ENCODE measurements at places on chromosomes 7 and 10.

- no peak for DNase-seq
Observed at GRCh38 chr10:8416760-8417159, 362.3 kb downstream of the GATA3 start.

DNA sequence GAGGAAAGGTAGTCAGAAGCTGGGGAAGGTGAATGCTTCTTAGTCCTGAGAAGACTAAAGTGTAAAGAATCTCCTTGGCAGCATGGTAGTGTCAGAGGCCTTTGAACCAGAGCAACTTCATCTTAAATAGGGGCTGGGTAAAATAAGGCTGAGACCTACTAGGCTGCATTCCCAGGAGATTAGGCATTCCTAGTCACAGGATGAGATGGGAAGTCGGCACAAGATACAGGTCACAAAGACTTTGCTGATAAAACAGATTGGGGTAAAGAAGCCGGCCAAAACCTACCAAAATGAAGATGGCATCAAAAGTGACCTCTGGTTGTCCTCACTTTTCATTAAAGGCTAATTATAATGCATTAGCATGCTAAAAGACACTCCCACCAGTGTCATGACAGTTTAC, 351.6 kb downstream of the LRRTM3 start:
- no peak for DNase-seq

DNA sequence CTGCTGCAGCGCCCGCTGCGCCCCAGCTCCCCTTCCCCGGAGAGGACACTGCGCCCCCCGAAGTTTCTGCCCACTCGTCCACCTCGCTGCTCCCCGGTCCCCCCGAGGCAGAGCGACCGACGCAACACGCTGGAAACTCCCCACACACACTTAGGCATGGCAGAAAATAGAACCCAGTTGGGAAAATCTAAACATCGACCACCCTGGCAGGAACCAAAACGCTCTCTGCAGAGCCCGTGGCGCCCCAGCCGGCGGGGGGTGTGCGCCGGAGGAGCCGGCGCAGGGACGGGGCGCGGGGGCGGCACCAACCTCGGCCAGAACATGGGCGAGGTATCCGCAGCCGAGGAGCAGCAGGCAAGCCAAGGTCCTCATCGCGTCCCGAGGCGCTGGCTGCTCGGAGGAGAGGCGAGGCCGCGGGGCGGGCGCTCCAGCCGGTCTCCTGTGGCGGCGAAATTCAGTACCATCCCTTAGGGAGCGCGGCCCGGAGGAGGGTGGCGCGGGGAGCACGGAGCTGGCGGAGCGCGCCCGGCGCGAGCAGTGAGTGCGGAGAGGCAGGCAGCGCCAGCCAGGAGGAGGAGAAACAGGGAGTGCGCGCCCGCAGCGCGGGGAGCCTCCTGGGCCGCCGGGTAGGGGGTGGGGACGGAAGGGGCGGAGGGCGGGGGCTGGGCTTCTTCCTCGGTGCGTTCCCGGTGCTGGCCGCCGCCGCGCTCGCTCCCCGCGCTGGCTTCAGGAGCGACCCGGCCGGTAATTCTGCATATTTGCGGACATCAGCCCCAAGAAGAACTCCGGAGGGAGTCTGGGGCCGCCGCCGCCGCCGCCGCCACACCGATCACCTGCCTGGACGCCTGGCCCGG, 789 bp downstream of the PDGFA start:
- peak; percentile 78 for DNase-seq

DNA sequence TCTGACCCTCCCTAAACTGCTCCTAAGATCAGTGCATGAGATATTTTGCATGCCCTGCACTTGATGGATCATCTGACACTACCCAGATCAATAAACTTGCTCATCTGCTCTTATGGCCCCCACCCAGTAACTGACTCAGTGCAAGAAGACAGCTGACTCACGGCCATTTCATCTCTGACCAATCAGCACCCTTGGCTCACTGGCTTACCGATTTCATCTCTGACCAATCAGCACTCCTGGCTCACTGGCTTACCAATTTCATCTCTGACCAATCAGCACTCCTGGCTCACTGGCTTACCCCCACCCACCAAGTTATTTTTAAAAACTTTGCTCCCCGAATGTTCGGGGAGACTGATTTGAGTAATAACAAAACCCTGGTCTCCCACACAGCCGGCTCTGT, 37.2 kb upstream of the OPTN start:
- no peak for DNase-seq

DNA sequence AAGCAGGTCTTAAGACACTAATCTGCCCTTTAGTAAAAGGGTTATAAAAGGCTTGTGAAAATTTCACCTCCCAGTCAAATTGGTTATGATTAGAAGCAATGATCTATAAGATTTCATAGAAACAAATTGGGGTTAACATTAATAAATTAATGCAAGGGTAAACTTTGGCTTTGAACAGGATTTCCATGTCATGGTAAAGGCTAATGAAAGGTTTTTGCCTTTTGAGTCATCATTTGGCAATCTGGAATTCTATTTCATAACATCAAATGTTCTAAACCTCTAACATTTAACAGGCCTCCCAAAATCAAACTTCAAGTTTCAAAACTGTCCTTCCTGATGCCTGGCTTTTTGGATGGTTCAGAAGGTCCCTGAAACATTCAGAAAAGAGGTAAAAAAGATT, 62.4 kb downstream of the COA1 start:
- DNase-seq, result no peak

Measured in mesothelial cell of epicardium (in vitro differentiated cells).